ENCODE measurements at places on chromosomes 2 and 18.

- DNase-seq: no peak
Observed at GRCh38 chr2:96150791-96151594, 5.8 kb upstream of the DUSP2 start.

DNA sequence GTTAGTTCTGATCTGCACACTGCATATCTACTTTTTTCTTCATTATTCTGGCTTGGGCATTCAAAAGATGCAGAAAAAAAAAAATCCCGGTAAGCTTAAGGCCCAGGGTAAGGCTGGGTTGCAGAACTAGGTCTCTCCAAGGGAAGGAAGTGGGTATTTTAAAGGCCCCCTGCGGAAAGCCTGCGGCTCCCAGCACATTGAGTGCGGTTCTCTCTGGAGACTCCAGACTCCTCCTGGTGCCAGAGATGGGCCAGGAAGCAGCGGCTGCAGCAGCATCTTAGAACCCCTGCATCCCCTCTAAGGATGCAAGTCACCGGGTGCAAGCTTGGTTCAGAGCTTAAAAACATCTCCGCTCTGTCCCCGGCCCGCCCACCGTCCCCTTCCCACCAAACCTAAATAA lies 49.5 kb downstream of the TGIF1 start:
- DNase-seq: no peak

DNA sequence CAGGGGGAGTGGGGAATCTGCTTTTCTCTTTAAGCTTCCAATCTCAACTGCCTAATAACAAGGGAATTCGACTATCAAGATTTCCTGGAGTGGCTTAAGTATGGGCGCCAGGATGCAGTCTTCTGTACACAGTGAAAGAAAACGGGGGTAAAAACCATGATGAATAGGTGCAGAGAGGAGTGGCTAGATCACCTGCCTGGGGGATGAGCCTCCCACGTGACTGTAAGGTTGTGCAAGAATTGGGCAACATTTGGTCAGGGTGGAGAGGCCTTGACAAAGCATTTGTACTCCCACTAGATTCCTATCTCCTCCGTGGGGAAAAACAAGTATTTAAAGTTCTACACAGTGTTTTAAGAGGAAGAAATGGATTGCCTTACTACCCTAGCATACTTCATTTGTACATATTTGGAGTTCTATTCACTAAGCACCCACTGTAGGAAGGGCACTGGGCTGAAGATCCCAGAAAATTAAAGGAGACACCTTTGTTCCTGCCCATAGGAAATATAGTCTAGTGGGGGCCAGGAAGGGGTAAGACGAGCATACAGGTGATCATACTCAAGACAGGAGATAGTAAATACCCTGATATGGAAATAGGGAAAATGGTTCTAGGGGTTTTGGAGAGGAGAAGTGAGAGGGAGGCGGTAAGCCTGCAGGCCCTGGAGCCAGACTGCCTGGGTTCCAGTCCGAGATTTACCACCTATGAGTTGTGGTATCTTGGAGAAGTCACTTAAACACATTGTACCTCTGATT lies 29.2 kb downstream of the EPAS1 start:
- DNase-seq: no peak

- DNase-seq: no peak
Observed at GRCh38 chr2:28588292-28588670, 92.4 kb downstream of the PLB1 start.

GRCh38 chr18:56270671-56271250 lies 367.6 kb downstream of the TXNL1 start:
- no peak for DNase-seq

DNA sequence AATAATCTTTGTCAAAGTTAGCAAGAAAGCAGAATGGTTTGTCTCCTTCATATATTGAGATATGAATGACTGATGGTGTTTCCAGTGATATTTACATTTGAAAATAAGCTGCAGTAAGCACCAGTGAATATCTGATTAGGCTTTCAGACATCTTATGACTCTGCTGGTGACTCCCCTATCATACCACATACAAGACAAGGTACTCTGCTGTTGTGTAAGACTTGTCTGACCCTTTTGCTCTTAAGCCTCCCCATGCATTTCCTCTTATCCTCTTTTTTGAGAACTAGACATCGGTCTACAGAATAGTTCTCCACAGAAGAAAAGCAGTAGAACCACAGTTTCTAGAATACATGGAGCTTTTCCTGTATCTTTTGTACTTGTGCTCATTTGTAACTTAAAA lies 9.3 kb downstream of the POLI start:
- no peak for DNase-seq

GRCh38 chr18:28334516-28334915 lies 157.6 kb upstream of the CDH2 start:
- no peak for DNase-seq

- no peak for DNase-seq
Observed at GRCh38 chr18:76927223-76927725, 104.9 kb downstream of the ZNF236 start.

GRCh38 chr2:127320586-127321275 lies 26.8 kb upstream of the ERCC3 start:
- DNase-seq: no peak

DNA sequence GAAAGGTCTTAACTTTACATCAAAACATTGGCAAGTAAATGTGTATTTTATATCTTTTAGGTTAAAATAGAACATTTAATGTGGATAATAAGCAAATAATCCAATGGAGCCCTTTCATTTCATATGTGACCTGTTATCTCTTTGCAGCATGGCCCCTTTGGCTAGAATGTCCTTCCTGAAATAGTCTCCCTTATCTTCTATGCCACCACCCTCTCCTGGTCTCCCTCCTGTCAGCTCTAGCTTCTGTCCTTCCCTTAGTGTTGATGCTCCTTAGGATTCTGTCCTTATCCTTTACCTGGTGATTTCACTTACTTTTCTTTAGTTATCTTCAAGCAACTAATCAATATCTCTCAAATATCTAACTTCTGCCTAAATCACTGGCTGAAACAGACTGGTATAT lies 87.1 kb upstream of the TFCP2L1 start:
- DNase-seq: no peak

GRCh38 chr2:239762106-239762505 lies 263.0 kb downstream of the NDUFA10 start:
- DNase-seq: no peak

GRCh38 chr2:132979339-132980093 lies 309.5 kb upstream of the LYPD1 start:
- DNase-seq: no peak

GRCh38 chr2:40281021-40281940 lies 170.6 kb downstream of the SLC8A1 start:
- DNase-seq: no peak

GRCh38 chr2:119659601-119660342 lies 19.2 kb upstream of the TMEM177 start:
- DNase-seq: peak; percentile 41

DNA sequence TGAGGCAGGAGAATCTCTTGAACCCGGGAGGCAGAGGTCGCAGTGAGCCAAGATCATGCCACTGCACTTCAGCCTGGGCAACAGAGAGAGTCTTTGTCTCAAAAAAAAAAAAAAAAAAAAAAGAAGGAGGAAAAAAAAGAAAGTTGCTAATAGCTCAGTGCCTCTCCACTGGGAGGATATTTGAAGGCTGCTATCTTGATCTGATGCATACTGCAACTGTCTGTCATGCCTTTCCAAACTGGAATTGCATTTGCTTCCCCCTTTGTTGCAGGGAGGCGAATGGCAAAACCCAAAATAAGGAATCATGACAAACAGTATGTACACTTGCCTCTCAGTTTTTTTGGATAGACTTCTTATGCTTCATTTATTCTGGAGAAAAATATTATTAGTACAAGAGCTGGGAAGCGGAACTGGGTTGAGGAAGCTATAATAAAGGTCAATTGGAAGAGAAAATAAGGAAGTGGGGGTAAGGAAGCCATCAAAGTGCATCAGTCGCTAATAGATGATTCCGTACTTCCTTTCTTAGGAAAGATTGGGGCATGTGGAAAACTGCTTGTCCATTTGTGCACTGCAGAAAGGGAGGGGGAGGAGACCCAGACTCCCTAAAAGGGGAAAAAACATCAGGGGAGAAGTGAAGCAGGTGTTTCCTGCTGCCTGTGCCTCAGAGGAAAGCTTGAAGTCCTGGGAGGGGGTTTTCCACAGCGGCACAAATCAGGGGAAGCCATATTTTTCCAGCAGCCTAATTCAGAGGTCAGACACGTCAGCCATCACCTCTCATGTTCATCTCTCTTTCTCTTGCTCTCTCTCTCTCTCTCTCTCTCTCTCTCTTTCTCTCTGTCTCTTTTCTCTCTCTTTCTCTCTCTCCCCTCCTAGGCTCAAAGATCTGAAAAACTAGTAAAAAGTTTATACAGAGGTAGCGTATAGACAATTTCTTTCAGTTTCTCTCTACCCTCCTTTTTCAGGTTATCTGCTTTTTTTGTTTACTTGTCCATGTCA lies 301.4 kb upstream of the TNP1 start:
- no peak for DNase-seq

DNA sequence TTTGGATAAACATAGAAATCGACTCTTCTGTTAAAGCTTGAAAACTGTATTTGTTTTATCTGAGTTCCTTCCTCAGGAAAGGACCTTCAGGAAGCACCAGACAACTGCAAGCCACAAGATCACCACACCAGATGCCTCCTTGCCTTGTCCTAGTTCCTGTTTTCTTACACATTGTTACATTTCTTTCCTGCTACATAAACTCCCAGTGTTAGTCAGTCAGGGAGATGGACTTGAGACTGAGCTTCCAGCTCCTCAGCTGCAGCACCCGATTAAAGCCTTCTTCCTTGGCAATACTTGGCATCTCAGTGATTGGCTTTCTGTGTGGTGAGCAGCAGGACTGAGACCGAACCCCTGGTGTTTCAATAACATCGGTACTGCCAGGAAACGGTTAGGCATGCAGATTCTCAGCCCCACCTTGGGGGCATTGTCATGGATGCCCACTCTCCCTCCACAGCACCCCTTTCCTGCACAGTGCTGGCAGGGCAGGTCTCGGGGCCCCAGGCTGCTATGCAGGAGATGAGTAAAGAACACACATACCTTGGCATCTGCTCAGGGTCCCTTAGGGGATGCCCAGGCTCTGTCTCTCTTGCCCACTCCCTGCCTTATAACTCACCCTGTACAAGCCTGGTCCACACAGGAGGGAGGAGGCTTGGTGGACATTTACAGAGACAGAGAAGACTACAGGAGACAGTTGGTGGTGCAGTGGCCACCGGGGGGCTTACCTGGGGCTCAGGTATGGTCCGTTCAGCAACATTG lies 32.6 kb downstream of the ANKMY1 start:
- DNase-seq: no peak

DNA sequence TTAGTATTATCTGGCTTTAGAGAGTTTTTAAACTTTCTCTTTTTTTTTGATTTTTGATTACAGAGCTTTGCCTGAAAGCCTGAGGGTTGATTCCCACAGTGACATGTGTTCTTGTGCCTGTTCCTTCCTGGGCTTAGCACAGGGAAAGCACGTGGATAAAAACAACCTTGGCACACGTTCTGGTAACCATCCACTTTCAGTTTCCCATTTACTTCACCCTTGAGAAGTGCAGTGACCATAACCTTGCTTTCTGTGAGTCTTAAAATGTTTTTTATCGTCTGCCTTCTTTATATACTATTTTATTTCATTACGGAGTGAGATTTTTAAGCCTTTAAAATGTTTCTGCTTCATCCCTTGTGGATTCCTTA lies 11.5 kb downstream of the CD226 start:
- no peak for DNase-seq

DNA sequence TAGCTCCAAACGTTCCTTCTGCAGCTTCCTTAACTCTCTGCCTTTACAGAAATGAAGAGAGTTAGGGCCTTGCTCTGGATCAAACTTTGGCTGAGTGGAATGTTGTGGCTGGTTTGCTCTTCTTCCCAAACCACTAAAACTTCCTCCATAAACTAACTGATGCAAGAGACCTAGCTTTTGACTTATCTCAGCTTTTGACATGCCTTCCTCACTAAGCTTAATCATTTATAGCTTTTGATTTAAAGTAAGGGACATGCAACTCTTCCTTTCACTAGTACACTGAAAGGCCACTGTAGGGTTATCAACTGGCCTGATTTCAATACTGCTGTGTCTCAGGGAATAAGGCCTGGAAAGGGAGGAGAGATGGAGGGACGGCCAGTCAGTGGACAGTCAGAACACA lies 8.3 kb downstream of the PXDN start:
- DNase-seq: no peak

DNA sequence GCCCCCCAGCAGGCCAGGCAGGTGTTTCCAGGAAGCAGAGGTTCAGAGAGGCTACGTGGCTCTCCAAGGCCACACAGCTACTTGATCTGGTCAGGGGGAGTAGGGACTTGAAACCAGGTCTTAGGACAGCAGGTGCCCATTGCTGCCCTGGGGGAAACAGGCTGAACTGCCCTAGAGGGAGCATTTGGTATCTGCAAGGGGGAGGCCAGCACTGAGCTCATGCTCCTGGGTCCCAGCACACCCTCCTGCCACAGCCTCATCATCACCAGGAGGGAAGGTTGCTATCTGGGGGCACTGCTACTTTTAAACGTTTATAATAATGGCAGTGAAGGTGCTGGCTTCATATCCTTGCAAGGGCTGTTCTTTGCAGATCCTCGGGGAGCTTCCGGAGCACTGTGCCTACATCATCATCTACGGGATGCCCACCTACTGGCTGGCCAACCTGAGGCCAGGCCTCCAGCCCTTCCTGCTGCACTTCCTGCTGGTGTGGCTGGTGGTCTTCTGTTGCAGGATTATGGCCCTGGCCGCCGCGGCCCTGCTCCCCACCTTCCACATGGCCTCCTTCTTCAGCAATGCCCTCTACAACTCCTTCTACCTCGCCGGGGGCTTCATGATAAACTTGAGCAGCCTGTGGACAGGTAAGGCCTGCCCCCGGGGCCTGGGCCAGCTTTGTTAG lies 36.1 kb downstream of the ABCG8 start:
- no peak for DNase-seq

GRCh38 chr2:54455131-54455562 lies 980 bp upstream of the SPTBN1 start:
- no peak for DNase-seq

- DNase-seq: no peak
Observed at GRCh38 chr18:28359176-28359575, 182.2 kb upstream of the CDH2 start.

DNA sequence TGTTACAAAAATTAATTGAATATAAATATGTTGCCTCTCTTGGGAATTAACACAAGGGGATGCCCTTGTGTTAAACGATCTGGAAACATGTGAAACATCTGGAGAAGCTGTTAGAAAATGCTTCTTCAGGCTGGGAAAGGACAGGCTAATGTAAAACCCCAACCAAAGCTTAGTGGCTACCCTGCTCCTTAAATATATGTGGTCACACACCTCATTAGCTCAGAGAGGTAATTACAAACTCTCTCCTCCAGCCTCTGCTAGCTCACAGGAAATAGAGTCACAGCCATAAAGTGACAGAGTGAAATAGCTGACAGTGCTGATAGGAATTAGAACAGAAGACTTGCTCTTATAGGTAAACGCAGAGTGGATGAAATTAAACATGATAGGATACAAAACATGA lies 155.9 kb downstream of the RAB3GAP1 start:
- DNase-seq: no peak

GRCh38 chr2:179443180-179443579 lies 178.5 kb upstream of the SESTD1 start:
- DNase-seq: no peak

- DNase-seq: no peak
Observed at GRCh38 chr18:42561521-42561920, 554.0 kb downstream of the RIT2 start.

GRCh38 chr2:77268626-77269025 lies 253.6 kb downstream of the LRRTM4 start:
- DNase-seq: no peak
